ENCODE measurements at places on chromosomes 7 and 10. TPM values are rescaled to one million over a fixed set of nuclear protein-coding genes. Genes with fewer than 3 reads are reported as not detected.

DNA sequence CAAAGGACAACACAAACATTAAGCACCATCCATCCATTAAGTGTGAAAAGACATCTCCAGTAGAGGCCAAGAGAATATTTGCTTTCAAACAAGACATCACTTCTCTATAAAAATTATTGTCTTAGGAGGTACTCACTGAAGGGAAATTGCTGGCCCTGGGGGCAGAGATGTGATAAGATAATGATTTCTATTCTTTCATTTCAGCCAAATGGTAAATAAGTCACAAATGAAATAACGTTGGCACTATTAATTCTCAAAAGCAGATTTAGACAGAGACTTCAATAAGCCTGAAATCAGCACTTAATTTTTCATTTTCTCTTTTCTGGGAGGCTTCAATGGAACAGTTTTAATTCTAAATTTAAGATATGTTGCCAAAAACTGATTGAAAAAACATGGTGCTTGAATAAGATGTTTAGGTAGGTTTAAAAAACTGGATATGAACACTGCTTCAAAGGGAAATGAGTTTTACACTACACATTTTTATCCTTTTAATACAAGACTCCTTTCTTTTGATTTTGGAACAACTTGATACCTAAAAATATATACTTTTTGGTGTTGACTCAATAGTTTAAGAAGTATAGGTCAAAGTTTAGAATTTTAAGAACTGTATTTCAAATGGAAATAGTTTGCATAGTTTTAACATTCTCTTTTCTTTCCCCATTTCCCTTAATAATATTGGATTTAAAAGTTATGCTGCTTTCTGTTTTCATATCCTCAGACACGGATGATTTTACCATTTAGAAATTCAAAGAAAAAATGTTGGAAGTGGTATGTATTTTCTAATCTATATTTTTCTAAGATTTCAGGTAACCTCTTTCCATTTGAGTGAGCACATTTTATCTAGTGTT, 204.0 kb downstream of the AHR start:
- DNase-seq: no peak

- DNase-seq: no peak
Measured at GRCh38 chr7:18828994-18829857, 288.2 kb downstream of the TWIST1 start.

- no peak for DNase-seq
Measured at GRCh38 chr7:23369695-23370404, 70.7 kb downstream of the MALSU1 start.

DNA sequence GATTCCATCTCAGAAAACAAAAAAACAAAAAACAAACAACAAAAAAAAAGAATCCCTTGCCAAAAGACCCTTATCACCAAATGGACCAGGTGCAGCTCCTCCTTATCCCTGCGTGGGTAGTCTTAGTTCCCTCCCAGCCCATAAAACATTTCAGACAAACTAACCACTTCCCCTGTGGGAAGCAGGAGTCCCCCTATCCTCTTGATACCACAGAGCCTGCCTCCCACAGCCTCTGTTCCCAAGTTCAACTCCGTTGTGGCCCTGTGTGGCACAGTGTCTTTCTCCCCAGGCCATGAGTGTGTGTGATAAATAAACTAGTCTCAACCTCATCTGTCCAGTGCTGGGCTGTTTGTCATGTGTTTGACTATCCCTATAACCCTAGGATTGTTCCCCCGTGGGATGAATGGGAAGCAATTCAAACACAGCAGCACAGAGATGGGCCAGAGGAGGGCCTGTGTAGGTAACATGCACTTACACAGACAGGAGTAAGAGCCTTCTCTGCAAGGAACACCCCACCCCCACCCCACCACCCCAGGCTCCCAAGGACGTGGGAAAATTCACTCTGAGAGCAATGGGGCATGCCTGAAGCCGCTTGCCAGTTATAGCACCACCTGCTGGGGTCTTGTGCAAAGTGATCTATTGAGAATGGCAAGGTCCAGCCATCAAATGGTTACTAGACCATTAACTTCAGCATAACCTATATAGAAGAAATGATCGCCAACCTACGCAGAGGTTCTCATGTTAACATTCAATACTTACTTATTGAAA, 147.1 kb upstream of the GHITM start:
- no peak for DNase-seq

The VGF gene
- total RNA-seq: not detected

The NUTM2E gene
- total RNA-seq: 0.10 TPM
